Nephron progenitor cell (in vitro differentiated cells): ENCODE measurements at places on chromosomes 2 and 18.
A peak's percentile ranks its signal among the peaks of the same experiment; 100 is the strongest.

- H3K27me3 ChIP-seq, result peaks cover 8% of the 10 kb centered on the region
- peaks cover 53% of the 10 kb centered on the region for H3K4me1 ChIP-seq
- peak overlapping the region; percentile 39 for H3K4me3 ChIP-seq
- H3K36me3 ChIP-seq, result no peaks in the 10 kb centered on the region
Measured at GRCh38 chr18:76686737-76687231, 135.6 kb upstream of the ZNF236 start.

GRCh38 chr2:39902103-39902502 lies 123.0 kb upstream of the THUMPD2 start:
- H3K36me3 ChIP-seq, result no peaks in the 10 kb centered on the region
- H3K4me3 ChIP-seq, result no peak overlapping the region
- no peaks in the 10 kb centered on the region for H3K4me1 ChIP-seq
- H3K27me3 ChIP-seq, result no peaks in the 10 kb centered on the region
- DNase-seq, result no peak

DNA sequence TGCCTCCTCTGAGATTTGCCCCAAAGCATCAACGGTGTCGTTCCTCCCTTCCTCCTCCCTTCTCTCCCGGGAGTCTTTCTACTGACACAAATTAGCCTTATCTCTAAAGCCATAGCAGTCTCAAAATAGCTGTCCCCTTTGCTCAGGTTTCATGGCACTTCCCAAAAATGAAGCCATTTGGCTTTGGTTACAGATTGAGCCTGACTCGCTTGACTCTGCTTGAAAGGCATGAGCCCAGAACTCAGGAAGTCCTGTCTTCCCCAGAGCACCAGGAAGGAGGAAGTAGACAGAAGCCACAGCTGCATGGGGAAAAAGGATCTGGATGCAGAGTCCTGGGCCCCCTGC lies 234.4 kb upstream of the RGPD4 start:
- H3K27ac ChIP-seq, result peak overlapping the region; percentile 72
- no peak for DNase-seq
- no peaks in the 10 kb centered on the region for H3K27me3 ChIP-seq
- H3K4me1 ChIP-seq, result peaks cover 24% of the 10 kb centered on the region

- peaks cover 36% of the 10 kb centered on the region for H3K4me1 ChIP-seq
- peaks cover 3% of the 10 kb centered on the region for H3K27me3 ChIP-seq
- no peak overlapping the region for H3K27ac ChIP-seq
- no peak overlapping the region for H3K4me3 ChIP-seq
- no peak for DNase-seq
Measured at GRCh38 chr18:49017813-49018553, 67.2 kb upstream of the SMAD7 start.

- H3K4me3 ChIP-seq, result no peak overlapping the region
- H3K27ac ChIP-seq, result no peak overlapping the region
- no peak for DNase-seq
- H3K27me3 ChIP-seq, result no peaks in the 10 kb centered on the region
- no peaks in the 10 kb centered on the region for H3K36me3 ChIP-seq
Measured at GRCh38 chr2:62738981-62739936, 33.7 kb downstream of the EHBP1 start.

DNA sequence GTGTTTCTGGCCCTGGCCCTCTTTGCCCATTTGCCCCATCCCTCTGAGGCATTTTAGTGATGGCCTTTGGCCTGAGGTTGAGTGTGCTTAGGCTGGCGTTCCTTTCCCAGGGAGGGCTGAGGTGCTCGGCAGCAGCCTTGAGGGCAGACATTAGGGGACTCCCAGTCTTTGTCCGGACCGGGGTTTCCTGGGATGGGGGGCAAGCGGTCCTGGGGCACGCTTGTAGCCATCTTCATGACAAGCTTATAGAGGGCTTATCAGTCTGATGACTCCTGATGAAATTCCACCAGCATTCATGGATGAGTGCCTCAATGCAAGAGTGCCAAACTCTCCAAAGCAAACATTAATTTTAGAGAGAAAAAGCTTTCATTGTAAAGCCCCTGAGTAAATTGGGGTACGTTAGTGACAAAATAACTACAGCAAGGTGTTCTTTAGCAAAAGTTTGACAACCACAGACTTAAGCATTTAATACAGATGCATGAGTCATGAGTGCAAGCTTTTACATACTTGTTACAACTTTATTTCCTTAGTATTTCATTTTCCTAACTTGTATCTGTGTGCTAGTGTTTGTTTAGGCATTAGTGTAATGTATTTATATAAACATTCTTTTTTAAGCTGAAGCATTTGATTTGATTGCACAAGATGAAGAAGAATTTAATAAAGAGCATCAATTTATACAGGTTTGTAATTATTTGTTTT lies 45.6 kb downstream of the CEP192 start:
- no peak for DNase-seq
- peaks cover 63% of the 10 kb centered on the region for H3K36me3 ChIP-seq
- no peak overlapping the region for H3K27ac ChIP-seq
- peaks cover 11% of the 10 kb centered on the region for H3K27me3 ChIP-seq
- H3K4me1 ChIP-seq, result no peaks in the 10 kb centered on the region
- no peak overlapping the region for H3K4me3 ChIP-seq

DNA sequence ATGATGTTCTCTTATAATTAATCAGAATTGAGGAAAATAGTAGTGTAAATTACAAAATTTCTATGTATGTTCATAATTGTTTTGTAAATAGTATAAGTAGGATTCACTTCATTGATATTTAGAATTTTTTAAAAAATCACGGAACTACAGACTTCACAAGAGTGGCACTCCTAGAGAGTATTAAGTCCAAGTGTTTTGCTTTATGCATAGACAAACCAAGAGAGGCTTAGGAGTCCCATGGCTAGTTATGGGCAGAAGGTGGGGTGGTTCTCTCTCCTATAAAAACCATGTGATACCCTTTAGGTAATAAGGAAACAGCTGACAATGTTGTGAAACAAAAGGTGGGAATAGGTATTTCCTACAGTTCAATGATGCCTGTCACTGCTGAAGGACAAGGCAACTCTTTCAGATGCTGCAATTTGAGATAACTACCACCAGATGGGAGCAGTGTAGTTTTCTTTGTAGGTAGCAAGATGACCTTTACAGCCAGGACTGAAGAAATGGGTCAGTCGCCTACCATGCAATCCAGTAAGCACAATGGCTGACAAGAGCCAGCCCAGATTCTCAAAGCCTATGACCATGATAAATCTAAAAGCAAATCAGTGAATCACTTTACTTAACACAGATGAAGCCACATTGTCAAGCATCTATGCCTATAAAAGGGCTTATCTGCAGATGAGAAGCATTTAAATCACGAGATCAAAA lies 83.9 kb downstream of the AAK1 start:
- H3K27me3 ChIP-seq, result peaks cover 3% of the 10 kb centered on the region
- H3K4me1 ChIP-seq, result peaks cover 11% of the 10 kb centered on the region
- H3K4me3 ChIP-seq, result no peak overlapping the region
- no peak overlapping the region for H3K27ac ChIP-seq
- peaks cover 4% of the 10 kb centered on the region for H3K36me3 ChIP-seq

DNA sequence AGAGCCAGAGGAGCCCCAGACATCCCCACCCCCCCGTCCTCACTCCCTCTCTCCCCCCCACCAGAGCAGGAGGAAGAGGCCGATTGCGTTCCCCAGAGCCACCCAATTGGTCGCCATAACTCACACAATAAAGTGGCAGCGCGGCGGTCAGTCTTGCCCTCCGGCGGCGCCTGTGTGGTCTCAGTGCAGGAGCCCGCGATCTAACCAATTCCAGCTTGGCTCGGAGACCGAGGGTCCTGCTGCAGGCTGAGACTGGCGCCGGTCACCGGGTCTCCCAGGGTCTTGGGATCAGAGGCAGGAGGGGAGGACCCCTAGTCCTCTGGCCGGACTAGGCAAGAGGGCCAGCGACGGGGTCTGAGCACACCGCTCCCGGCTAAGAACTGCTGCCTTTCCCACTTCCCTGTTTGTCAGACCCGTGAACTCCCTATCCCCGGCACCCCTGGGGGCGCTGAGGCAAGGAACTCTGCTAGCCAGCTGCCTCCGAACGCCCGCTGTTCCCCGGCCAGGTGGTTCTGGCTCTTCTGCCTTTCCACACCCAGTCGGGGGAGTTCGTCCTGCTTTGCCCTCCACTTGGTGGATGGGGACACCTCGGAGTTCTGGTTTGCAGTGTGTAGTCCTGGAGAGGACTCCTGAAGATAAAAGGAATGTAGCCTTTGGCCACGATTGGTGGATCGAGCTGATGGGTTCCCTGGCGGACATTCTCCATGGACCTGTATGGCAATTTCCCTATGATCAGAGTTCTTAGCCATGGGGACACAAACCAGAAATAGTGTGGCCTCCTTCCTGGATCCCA lies 1.0 kb upstream of the HOXD12 start:
- peaks cover 45% of the 10 kb centered on the region for H3K4me1 ChIP-seq
- no peak overlapping the region for H3K27ac ChIP-seq
- H3K36me3 ChIP-seq, result no peaks in the 10 kb centered on the region
- H3K27me3 ChIP-seq, result peaks cover 100% of the 10 kb centered on the region
- peak; percentile 70 for DNase-seq

GRCh38 chr2:214265991-214266489 lies 144.8 kb upstream of the VWC2L start:
- H3K36me3 ChIP-seq, result no peaks in the 10 kb centered on the region
- H3K4me1 ChIP-seq, result no peaks in the 10 kb centered on the region
- no peaks in the 10 kb centered on the region for H3K27me3 ChIP-seq
- DNase-seq, result no peak

- peaks cover 7% of the 10 kb centered on the region for H3K27me3 ChIP-seq
- H3K27ac ChIP-seq, result no peak overlapping the region
- DNase-seq, result no peak
- no peaks in the 10 kb centered on the region for H3K36me3 ChIP-seq
- no peak overlapping the region for H3K4me3 ChIP-seq
Measured at GRCh38 chr2:226665306-226665831, 134.3 kb downstream of the IRS1 start.

DNA sequence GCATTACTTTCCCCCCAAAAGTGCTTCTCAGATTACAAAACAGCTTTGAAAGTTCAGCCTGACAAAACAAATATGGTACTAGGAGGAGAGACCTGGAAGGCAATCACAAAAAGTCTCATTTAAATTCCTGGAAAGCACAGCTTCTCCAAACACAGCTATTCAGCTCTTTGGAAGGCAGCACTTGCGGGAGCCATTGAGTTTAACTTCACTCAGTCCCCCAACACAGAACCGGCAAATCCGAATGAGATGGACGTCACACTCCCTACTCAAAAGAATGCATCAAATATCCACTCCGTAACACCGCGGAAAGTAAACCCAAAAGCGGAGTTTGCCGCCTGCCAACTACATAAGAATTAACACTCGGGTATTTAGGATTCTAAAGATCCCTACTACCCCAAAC lies 638 bp downstream of the ST6GAL2 start:
- H3K27ac ChIP-seq, result peak overlapping the region; percentile 77
- DNase-seq, result no peak
- peak overlapping the region; percentile 100 for H3K4me3 ChIP-seq
- peaks cover 5% of the 10 kb centered on the region for H3K27me3 ChIP-seq
- peaks cover 50% of the 10 kb centered on the region for H3K4me1 ChIP-seq

DNA sequence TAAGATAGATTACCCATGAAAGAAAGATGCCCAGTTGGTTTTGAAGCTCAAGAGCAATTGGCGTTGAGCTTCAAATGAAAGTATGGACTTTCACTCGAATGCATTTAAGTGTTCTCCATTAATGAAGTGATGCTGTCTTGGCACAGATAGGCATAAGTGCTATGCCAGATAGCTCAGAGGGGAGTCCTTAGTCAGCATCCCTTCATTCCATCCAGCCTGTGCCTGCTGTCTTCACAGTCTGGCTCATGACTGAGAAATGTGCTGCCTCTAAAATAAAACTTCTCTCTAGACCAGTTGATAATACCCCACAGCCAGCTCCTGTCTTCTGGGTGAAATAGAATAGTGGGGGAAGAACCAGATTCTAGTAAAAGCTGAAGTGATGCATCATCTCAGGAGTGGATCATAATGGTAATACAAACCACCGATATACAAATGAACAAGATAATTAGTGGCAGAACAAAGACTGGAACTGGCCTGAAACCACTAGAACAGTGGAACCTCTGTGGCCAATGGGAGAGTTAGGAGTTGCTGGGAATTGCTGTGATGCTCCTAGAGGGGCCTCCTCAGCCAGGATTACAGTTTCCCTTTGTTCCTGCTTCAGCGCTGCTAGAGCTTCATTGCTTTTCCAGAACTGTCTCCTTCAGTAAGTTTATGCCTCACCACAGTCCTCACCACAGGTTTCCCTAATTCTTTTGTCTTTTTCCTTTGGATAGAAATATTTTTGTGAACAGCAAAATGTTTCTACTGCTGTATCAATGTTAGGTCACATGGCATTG lies 359.3 kb downstream of the KIAA1328 start:
- no peaks in the 10 kb centered on the region for H3K4me1 ChIP-seq
- H3K27ac ChIP-seq, result no peak overlapping the region
- no peak overlapping the region for H3K4me3 ChIP-seq

DNA sequence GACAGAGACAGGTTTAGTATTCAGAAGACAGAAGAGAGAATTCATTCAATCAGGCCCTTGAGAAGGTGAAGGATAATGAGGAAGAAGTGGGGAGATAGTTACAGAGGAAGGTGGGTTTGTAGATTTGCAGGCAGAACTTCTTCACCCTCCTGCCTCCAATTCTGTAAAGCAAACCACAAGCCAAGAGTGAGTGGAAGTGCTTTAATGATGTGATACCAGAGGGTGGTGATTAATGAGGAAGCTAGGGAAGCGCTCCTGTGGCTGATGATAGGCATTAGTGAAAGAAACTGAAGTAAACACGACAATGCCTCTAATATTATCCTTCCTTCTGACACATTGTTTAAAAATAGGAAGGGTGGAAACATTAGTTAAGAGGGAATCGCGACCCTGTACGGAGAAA lies 78.2 kb downstream of the CAPN13 start:
- no peak overlapping the region for H3K27ac ChIP-seq
- H3K4me1 ChIP-seq, result no peaks in the 10 kb centered on the region
- H3K36me3 ChIP-seq, result no peaks in the 10 kb centered on the region

DNA sequence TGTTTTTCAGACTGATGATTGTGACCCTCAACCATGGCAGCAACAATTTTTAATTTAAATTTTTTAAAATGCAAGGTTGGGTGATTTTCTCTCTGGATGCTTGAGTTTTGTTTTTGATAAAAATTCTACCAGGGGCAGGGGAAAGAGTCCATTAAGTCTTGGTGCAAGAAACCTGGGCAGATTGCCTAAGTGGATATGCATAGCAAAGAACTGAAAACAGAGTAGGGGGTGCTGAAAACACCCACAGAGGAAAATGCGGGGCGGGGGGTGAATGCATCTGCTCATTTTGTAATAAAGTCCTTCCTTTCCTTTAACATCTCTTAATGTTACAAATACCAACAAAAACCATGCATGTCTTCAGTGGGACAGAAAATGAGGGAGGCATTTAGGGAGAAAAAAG lies 138.0 kb downstream of the NEDD4L start:
- peaks cover 23% of the 10 kb centered on the region for H3K4me1 ChIP-seq
- no peak overlapping the region for H3K4me3 ChIP-seq
- DNase-seq, result no peak
- H3K36me3 ChIP-seq, result no peaks in the 10 kb centered on the region
